Karpas-422 (cell line): ENCODE measurements at places on chromosomes 4 and X.

GRCh38 chr4:7019367-7019766 lies 23.8 kb upstream of the TADA2B start:
- no peak for DNase-seq

DNA sequence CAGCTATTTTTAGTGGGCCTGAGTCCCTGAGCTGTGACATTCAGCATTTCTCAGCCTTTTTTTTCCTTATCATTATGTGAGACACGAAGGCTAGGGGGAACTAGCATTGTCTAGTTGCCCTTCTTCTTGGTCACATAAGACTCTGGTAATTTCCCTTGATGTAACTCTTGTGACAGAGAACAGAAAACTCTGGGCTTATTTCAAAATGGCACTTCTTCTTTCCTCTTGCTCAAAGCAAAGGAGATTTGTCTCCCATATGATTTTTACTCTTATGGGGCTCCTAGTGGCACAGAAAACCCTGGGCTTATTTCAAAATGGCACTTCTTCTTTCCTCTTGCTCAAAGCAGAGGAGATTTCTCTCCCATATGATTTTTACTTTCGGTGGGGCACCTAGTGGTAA lies 14.7 kb downstream of the ATXN3L start:
- no peak for DNase-seq

- no peak for DNase-seq
Observed at GRCh38 chrX:140360284-140360683, 144.6 kb downstream of the SOX3 start.

DNA sequence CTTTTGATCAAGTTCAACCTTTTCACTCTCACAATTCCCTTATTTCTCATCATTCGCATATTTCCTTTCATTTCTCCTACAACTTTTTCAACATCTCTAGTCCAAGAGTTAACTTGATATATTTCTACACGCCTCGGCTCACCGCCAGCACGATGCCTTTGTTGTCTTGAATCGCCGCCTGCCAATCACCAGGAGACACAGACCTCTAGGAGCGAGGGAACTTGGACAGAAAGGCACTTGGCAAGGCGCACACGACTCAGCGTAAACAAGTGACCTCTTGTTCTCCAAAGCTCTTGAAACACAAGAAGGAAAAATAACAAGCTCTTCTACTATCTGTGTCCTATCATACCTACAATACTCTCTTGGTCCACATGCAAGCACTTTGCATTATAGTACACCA lies 27.1 kb upstream of the RBMX start:
- no peak for DNase-seq

GRCh38 chrX:106802063-106802387 lies 448 bp upstream of the TBC1D8B start:
- DNase-seq: no peak

GRCh38 chr4:151567056-151567455 lies 158.1 kb downstream of the FHIP1A start:
- no peak for DNase-seq

- DNase-seq: peak; percentile 51
Observed at GRCh38 chrX:120244395-120244734, 6.2 kb upstream of the ZBTB33 start.

DNA sequence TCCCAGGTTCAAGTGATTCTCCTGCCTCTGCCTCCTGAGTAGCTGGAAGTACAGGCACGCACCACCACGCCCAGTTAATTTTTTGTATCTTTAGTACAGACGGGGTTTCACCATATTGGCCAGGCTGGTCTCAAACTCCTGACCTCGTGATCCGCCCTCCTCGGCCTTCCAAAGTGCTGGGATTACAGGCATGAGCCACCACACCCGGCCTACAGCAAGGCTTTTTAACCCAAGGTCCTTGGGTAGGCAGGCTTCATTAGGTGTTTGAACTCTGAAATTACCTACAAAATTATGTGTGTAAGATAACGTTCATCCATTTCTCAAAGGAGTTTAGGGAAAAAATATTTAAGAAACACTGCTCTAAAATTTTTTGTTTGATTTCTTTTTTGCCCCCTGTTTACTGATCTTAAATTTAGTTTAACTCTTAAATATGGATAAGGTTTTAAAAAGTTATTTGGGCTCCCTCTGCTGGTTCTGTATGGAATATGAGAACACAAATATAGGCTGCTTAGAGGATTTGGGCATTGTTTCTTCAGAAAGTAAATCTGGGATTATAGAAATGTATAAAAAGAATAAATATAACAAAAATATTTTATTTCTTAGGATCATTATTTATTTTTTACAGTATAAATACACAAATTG lies 92.8 kb downstream of the CBR4 start:
- DNase-seq: peak; percentile 59

- DNase-seq: no peak
Observed at GRCh38 chr4:164224871-164225270, 529.1 kb upstream of the SMIM31 start.

DNA sequence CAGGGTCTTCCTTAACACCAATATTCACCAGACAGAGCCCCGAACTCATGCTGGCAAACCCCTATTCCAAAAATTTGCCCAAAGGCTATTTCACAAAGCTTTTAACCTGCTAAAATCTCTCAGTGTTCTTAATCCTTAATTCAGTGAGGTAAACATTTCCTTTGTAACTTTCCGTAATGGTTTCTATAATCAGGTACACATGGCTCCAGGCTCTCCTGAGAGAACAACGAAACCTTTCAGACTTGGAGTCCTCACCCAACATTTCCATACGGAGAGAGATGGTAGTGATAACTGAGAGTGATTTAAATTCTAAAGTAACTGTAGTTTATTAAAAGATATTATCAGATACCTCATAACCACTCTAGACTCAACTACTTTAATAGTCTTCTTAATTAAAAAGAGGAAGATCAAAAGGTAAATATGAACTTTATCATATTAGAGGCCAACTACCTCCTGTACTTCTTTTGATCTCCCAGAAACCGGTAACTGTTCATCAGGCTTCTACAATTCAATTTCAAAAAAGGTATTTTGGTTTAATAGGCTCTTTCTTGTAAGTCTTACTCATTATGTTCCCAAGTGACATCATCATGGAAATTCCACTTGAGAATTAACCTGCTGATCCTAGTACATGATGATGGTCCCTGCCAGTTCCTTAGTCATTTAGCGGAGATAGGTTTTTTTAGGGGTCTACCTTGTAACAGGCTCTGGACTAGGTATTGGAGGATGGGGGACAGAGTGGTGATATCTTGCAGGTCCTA lies 91.4 kb upstream of the UCP1 start:
- DNase-seq: no peak

- DNase-seq: no peak
Observed at GRCh38 chr4:34790131-34790530, 1454.2 kb downstream of the ARAP2 start.

DNA sequence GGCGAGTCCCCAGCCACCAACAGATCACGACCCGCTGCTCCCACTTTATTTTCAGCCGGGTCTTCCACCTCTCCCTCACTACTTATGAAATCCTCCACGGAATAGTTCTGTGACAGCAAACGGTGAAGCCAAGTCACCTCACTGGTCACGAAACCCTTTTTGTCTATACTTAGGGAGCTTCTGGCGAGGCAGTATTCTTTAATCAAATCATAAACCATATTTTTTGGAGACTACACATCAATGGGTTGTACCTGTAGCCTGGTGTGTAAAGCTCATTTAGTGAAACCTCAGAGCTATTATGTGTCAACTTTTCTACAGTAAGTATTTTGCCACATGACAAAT lies 809 bp upstream of the H2AZ1 start:
- DNase-seq: no peak
